ENCODE measurements at places on chromosomes 5 and 9. TPM values are rescaled to one million over a fixed set of nuclear protein-coding genes. Genes with fewer than 3 reads are reported as not detected.

- no peak for DNase-seq
Measured at GRCh38 chr9:647522-647921, 194.0 kb upstream of the DMRT1 start.

DNA sequence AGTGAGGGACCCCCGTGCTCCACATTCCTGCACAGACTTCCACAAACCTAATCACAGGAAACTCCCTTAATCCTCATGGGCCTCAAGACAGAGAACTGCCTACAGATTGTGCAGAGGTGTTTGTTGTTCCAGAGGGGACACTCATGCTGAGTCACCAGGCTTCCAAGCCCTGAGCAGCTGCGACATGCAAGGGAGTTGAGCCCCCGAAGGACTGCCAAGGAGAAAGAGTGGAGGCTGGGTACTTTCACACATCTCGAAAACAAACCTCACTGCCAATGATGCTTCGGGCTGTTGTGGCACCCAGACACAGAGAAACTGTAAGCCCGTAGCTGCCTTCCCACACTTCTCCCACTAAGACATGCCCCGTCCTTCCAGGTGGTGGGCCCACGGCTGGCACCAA lies 480.8 kb downstream of the CDH12 start:
- DNase-seq = no peak

DNA sequence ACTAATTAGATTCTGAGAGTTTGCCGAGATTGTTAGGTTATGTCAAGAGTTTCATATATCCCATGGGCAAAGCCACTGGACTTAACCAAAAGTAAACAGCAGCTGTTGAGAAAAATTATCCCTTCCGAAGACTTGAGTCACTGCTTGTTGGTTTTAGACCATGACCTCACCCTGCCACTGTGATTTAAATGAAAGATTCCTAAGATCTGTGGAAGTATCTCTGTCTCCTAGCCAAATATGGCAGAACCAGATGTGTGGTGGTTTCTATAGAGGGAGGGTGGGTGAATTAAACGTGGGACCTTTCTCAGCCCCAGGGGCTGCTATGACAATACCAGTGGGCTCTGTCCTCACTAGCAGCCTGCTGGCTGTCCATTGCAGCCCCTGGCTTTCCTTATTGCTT lies 19.3 kb downstream of the DMRT3 start:
- DNase-seq = no peak

GRCh38 chr9:136100700-136101614 lies 5.9 kb upstream of the NACC2 start:
- DNase-seq = no peak

DNA sequence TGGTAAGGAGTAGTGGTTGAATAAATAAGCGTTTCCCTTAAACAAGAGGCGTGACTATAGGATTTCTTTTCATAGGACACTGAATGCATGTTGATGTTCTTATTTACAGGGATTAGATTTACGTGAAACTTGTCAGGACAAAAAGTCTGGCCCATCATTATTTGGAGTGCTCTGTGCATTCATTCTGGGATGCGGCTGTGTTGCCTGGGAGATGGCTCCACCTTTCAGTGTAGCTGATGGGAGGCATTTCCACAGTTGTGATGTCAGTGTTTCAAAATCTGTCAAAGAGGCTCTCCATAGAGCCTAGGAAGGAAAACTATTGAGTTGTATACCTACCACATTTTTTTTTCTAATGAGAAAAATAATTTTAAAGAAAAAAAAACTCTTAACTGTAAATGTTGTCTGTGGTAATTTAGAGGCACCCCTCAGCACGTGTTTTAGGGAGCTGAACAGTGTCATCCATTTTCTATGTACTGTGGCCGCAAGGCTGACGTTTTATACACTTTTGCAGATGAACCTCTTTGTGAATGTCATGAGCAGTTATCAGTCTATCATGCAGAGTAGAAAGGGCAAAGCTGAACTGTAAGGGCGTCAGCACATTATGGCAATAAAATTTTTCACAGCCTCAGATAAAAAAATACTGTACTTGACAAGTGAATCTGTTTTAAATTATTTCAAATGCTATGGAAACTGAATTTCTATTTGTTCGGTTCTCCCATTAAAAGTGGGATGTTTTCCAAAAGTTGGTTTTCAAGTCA lies 202.7 kb downstream of the PBX3 start:
- no peak for DNase-seq

DNA sequence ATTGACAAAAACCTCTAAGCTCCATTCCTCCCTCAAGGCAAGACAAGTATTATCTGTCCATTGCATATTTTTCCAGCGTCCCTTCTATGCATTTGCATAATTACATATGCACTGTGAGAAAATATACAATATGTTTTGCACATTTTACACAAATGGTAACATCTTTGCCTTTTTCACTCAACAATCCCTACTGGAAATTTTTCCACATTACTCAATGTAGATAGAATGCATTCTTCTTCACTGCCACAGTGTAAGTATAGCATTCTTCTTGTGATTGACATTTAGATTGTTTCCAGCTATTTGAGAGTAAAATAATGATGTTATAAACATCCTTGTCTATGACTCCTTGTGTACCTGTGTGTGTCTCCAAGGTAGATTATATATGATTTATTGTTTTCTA lies 205.0 kb downstream of the SLIT3 start:
- DNase-seq = no peak

DNA sequence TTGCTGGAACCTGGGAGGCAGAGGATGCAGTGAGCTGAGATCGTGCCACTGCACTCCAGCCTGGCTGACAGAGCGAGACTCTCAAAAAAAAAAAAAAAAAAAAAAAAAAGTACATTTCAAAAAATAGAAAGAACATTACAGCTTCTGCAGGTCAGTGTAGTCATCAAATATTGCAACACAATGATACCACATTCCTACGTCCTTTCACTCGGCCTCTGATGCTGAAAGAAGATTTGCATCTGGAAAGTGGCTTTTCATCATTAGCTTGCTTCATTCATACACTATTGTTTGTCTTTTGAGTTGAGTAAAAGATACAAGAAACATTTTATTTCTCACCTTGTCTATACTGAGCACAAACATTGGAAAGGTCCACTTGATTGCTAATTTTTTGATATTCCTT lies 59.6 kb upstream of the CPLANE1 start:
- DNase-seq = no peak

TLE1 gene
- total RNA-seq = 0.12 TPM

PRR16 gene
- total RNA-seq = not detected

SEPTIN8 gene
- 46.2 TPM for total RNA-seq

PITX1 gene
- total RNA-seq = 1.1 TPM

AGXT2 gene
- total RNA-seq = not detected

All from activated T-helper 1 cell treated with anti-CD3 and anti-CD28 coated beads, Interleukin-12 subunit alpha, Interleukin-12 subunit beta, Interleukin-2, Interleukin-4 antibody, amounts not matched to agents 30 ng/mL and 10 ng/mL and 1 ng/mL, durations not matched to agents 14 hours and 24 hours and 36 hours (primary cell).